ENCODE measurements at places on chromosomes 16 and 17. TPM values are rescaled to one million over a fixed set of nuclear protein-coding genes. Genes with fewer than 3 reads are reported as not detected.

DNA sequence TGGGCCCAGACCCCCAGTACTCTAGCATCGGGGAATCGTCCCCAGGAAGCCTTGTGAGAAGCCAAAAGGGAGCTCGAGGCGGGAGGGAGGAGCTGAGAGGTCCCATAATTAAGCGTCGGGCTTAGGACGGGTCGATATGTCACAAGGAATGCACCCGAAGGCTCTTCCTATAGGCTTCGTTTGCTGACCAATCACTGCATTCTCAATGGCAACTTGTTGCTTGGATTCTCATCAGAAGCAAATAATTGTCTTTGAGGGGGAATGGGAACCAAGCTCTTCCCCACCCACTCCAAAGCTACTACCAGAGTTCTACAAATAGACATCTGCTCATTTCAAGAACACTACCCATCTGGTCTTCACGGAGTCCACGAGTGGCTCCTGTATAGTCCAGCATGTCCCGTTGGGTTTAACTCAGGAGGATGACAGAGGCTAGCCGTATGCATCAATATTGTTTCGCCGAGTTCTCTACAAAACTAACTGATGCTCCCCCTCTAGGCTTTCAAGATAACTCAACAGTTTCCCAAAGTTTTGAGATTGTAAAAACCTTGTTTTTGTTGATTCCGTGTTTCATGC, 628 bp upstream of the BLMH start:
- DNase-seq = no peak

- DNase-seq = no peak
Measured at GRCh38 chr16:68785715-68786114, 48.6 kb downstream of the CDH1 start.

GRCh38 chr16:78399384-78399783, 299.9 kb downstream of the WWOX start:
- no peak for DNase-seq

- DNase-seq = no peak
Measured at GRCh38 chr16:17529982-17530760, 59.4 kb upstream of the XYLT1 start.

GRCh38 chr17:70763018-70763417, 593.7 kb downstream of the KCNJ2 start:
- no peak for DNase-seq

DNA sequence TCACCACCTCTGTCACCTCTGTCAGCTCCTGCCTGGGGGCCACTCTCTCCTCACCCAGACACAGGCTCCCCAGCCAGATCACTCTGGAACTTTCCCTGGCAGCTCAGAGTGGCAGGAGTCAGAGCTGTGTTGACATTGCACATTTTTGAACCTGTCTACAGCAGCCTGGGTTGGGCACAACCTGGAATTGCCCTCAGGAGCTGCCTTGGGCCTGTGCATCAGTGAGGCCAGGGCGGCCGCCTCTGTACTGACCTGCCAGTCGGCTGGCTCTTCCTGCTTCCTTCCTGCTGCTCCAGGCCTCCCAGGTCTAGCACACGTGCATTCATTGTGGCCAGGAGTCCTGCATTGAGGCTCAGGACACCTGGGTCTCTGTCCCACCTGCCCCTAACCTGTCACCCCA, 14.2 kb upstream of the TMEM11 start:
- no peak for DNase-seq

DNA sequence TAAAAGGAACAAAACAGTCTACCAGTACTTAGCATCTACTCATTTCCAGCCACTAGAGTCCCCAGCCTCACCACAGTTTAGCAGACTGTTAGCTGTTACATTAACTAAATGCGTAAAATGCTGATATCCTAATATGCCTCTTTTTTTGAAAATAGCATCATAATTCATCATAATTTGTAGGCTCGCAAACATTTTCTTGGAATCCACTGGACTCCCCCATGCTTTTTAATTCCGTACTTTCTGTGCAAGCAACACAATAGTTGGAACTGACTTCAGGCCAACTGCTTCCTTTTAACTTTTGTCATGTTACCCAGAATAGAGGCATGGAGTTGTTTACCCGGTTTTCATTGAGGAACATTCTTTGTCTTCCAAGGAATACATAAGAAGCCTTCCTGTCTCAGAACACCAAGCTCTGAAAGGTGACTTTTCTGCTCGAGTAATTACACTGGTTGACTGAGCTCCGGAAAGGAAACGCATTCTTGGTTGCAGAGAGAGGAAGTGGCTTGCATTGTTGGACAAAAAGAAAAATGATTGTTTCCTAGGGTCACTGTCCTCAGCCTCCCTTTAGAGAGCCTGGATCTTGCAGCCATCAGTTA, 30.9 kb upstream of the SEC14L1 start:
- no peak for DNase-seq

- DNase-seq = no peak
Measured at GRCh38 chr16:52470585-52470984, 76.4 kb downstream of the TOX3 start.

- no peak for DNase-seq
Measured at GRCh38 chr16:15611610-15612009, 31.3 kb downstream of the MARF1 start.

DNA sequence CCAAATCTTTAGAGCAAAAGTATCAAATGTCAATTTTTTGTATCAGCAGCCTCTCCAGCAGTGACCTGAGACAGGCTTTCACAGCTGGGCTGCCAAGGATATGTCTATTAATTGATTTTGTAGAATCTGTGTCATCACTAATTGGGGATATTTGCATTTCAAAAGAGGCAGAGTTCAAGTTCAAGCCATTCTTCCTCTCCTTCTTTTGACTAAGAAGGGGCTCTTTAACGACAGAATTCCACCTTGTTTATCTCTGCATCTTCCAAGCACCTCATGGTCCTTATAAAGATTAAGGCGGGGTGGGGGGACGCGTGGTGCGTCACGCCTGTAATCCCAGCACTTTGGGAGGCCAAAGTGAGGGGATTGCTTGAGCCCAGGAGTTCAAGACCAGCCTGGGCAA, 15.2 kb upstream of the BHLHA9 start:
- DNase-seq = no peak

GRCh38 chr17:73770115-73770848, 126.0 kb upstream of the SDK2 start:
- DNase-seq = peak; percentile 35

DNA sequence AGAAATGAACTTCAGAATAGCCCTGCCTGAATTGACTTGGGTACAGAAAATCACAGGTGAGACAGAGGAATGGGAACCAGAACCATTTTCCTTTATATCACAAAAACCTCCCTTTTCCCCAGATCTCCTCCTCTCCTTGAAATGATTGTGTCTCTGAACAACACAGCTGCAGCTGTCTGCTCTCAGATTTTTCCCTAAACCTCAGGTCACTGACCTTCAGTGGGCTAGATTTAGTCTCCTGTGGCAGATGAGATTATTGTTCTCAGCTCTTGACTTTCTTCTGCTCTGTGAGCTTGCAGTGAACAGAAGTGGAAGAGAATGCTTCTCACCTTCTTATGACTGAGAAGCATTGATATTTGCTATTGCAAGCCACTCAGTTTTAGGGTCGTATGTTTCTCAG, 92.3 kb upstream of the FAM20A start:
- DNase-seq = no peak

DNA sequence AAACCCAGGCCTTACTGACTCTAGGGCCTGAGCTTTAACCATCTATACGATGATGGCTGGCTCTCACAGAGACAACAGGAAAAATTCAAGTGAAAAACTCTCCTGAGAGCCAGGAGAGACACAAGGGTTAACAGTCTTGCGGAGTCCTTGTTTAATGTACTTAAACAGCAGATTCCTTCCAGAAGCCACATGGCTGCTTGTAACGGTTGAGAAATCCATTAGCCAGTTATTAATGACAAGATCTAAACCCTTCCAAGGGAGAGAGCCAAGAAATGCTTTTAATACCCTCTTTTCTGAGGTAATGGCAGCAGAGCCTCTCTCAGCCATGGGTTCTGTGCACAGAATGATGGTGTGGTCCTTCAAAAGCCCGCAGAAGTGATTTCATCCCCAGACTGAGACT, 5.2 kb upstream of the ALDOA start:
- DNase-seq = no peak

- DNase-seq = no peak
Measured at GRCh38 chr16:13926464-13926863, 6.5 kb downstream of the ERCC4 start.

DNA sequence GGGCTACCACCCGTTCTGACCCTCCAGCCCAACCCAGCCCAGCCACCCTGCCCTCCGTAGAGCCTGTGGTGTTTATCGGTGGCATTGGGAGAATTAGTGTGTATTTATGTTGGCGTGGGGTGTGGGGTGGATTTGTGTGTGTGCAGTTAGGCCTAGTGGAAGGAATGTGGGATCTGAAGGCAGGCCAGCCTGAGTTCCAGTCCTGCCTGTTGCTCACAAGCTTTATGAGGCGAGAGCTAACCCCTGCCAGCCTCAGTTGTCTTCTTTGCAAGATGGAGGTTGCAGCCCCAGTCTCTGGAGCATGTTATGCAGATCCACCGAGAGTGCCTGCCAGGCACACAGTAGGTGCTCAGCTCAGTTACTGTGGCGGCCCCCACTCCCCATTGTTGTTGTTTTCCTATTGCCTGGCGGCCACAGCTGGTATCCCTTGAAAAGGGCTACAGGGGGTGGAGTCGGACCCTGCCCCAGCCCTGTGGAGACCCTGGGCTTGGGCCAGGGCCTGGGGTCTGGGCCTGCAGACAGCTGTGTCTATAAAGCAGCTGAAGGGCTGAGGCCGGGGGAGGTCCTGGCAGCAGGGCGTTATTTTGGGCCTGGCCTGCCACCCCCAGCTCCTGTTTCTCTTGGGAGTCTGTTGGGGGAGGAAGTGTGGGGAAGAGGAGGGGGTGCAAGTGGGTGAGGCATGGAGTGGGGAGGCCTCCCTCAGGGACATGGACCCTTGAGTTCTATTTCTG, 5.1 kb downstream of the ERBB2 start:
- DNase-seq = no peak

DNA sequence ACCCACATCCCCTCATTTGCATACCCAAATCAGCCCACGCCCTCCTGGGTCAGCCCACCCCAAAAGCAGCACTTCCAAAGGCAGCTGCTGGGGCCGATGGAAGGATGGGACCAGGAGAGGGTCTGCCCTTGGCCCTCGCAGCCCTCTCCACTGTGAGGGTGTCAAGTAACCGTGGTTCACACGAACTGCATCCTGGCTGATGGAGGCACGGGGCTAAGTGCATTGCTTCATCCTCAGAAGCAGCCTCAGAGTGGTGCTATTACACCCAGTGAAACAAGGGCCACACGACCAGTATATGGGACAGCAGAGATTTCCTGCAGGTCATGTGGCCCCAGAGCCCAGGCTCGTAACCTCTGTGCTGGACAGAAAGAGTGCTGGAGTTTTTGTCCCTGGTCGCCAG, 13.2 kb upstream of the ATP2A3 start:
- no peak for DNase-seq

DNA sequence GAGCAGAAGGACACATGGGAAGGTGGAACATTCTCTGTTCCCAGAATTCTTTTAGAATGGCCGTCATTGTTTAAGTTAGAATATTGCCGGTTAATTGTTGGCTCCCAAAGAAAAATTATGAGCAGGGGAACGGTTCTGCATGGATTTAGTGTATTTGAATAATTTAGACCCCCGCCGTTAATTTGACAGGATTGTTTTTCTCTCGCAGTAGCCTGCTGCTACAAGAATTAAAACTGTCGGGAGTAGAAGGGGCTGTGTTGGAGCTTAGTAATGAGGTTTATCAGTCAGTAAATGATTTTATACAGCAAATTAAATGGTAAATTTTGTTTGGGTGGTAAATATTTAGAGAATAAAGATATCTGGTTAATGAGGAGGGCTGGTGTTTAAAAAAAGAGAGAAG, 431.2 kb upstream of the DYNLRB2 start:
- no peak for DNase-seq

DNA sequence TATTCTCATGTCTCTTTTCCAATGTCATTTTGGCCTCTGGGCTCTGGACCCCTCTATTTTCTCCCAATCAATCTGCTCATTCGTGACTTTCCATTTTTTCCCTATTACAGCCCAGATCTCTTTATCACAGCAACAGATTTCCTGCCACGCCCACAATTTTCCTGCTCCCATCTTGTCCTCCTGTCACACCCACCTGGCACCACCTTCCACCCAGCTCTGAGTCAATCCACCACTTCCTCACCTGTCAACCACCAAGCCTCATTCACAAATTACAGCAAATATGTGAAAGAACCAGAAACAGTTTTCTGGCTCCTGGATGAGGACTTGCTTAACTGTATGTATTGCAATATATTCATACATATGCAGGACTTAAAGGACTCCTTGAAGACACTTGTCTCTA, 311.3 kb downstream of the GRIN2A start:
- peak; percentile 72 for DNase-seq

DNA sequence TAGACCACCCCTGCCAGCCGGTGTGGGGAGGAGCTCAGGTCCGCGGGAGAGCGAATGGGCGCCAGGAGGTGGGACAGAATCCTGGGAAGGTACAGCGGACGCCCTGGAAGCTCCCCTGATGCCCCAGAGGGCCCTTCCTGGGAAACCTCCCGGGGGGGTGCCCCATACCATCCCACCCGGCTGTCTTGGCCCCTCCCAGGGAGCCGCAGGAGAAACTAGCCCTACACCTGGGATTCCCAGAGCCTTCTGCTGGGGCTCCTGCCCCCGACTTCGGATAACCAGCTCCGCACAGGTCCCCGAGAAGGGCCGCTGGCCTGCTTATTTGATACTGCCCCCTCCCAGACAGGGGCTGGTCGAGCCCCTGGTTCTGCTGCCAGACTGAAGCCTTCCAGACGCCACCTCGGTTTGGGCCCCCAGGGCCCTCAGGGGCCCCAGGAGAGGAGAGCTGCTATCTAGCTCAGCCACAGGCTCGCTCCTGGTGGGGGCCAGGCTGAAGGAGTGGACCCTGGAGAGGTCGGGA, 3.0 kb upstream of the CBX4 start:
- no peak for DNase-seq

ABCC11 gene
- total RNA-seq = 0.11 TPM

CIITA gene
- not detected for total RNA-seq

TBC1D3G gene
- total RNA-seq = not detected

OR2C1 gene
- total RNA-seq = not detected

CES5A gene
- total RNA-seq = not detected

ZACN gene
- total RNA-seq = not detected
